ENCODE measurements at places on chromosomes 12 and 14.

DNA sequence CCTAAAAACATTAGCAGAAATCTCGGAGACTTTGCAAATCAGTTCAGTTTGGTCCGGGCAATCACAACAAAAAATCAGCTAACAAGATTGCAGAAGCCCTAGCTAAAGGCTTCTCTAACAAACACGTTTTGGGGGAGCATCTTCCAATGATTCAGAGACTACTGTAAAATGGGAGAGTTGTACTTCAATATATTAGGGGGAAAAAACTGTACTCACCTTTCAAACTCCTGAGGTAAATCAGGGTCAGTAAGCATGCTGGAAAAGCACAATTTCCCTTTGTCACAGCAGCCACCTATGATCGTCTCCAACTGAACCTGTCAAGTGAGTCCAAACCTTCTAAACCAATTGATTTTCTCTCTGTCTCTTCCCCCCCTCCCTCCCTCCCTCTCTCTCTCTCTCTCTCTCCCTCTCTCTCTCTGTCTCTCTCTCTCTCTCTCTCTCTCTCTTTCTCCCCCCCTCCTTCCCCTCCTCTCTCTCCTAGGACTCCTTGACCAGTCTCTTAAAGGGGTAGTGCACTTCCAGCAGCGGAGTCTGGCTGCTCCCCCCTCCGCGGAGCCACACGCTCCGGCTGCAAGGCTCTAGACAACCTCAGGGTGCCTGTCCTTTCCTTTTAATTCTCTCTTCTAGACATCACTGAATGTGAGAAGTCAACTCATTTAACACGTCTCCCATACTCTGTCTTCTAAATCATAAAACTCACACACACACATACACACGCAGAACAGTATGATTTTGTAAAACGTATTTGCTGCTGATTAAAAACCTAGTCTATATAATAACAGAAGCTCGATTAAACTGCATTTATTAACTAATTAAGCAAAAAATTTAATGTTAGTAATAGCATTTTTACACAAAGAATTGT is at the start of gene SOX5:
Gene SOX5 (minus strand): TSS at position 323 of the 862 bp plus-strand sequence. CDS start 69 bp downstream, at position 254.
- DNase-seq, result no peak

GRCh38 chr12:108459149-108459548 is 55.9 kb upstream of the FICD start:
- DNase-seq, result no peak

DNA sequence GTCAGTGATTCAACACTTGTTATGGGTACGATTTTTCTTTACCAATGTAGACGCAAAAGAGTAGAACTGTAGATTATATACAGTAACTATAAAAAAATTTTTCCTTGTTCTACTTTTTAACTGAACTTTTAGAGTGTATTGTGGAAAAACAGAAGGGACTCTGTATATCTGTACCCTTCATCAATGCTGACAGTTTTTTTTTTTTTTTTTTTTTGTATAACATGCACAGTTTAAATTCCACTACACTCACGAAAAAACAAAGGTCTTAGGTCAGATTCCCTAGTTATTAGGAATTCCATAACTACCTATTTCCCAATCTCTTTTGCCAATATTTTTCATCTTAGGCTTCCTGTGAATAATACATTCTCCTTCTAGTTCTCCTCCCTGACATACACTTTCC is 6.4 kb downstream of the DDHD1 start:
- DNase-seq, result no peak

DNA sequence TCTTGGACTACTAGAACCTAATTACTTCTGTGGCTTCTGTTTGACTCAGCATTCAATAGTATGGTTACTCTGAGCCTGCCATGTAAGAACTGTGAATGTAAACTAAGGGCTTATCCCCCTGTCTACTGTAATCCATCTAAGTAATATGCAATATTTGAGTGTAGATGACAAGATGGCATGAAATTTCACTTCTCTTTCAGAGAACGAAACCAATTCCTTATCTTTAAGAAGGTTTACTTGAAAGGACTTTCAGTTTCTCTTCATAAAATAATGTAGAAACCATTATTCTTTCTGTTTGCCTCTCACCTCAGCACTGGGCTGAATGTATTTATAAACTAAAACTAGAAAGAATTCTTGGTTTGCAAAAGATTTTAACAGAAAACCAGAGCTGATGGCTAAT is 60.4 kb upstream of the ARID2 start:
- DNase-seq, result no peak

GRCh38 chr14:55303691-55304145 is 32.5 kb downstream of the FBXO34 start:
- DNase-seq, result no peak

- no peak for DNase-seq
These were observed 89.5 kb upstream of the MANSC4 start for GRCh38 chr12:27869567-27869966.

GRCh38 chr12:49332441-49332861 is 4.5 kb downstream of the C1QL4 start:
- no peak for DNase-seq

DNA sequence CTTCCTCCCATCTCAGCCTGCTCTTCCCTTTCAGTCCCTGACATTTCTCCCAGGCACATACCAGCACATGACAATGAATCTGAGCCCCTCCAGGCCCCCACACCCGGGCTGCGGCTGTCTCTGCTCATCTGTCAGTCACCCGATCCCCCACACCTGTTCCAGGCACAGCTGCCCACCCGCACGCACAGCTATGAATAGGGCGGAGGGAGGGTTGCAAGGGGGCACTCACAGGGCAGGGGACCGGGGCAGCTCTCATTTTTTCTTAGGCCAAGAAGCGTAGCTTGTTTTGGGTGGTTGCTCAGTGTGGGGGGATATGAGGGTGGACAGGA is 43.7 kb upstream of the TSPAN9 start:
- DNase-seq, result no peak

DNA sequence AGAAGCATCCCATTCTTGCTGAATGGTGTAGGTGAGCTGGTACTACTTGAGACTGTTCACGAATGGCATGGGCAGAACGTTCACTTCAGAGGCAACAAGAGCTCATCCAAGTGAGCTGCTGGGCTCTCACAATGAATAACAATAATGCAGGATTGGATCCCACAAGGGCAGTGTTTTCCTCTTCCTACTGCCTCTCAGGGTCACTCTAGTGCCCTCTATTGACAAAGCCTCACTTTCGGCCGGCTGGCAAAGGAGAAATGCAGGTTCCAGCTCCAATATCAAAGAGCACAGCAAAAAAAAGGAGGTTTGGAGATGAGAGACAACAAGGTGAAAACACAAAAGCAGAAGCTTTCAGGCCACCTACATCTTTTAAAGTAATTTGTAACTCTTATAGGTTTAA is 74.6 kb upstream of the MYF6 start:
- DNase-seq, result no peak

DNA sequence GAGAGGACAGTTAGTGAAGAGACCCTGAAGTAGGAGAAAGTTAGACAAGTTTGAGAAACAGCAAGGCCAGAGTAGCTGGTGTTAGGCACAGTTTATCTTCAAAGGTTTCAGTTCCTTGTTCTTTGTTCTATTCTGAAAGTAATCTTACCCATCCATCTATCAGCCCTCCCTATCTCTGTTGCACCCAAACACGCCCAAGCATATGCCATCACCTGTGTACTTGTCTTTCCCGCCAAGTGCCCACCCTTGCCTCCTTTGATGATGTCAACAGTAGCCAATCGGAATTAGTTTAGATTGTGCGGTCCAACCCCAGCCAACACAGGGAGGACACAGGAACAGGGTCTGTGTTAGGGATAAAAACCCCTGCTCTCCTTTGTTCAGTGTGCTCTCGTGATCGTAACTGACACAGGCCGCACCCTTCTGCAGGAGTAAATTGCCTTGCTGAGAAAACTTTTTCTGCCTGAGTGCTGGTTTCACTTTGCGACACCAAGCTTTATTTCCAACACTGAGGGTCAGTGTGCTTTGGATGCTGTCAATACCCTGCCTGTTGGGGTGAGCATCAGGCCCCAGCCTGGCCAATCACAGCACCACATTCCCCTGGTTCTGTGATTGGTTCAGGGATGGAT is 4.7 kb upstream of the TMEM229B start:
- no peak for DNase-seq

GRCh38 chr12:6927379-6928021 is at the start of gene ATN1:
ATN1 (plus strand) TSS chr12:6927959; CDS start chr12:6934002, 6,043 bp downstream.
- DNase-seq, result peak; percentile 84

DNA sequence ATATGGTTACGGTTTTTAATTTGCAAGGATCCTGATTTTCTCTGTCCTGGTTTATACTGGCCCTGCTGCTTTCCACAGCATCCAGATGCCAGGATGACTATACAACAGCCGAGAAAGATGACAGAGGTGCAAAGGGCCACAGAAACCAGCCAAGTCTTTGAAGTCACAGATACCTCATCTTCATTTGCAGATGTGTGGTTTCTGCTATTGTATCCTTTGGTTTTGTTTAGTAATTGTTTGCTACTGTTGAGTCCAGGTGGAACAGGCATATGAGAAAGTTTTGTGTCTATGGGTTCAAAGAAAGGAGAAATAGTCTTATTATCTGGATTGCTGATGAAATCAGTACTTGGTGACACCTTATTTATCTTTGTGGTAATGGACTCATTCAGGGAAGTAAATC is 17.3 kb upstream of the KLHL42 start:
- no peak for DNase-seq

GRCh38 chr12:11973396-11973795 is 97.3 kb upstream of the BCL2L14 start:
- DNase-seq, result no peak

- no peak for DNase-seq
These were observed 284.4 kb downstream of the MDGA2 start for GRCh38 chr14:47390831-47391504.

GRCh38 chr12:58966939-58967338 is 46.6 kb upstream of the LRIG3 start:
- DNase-seq, result no peak

DNA sequence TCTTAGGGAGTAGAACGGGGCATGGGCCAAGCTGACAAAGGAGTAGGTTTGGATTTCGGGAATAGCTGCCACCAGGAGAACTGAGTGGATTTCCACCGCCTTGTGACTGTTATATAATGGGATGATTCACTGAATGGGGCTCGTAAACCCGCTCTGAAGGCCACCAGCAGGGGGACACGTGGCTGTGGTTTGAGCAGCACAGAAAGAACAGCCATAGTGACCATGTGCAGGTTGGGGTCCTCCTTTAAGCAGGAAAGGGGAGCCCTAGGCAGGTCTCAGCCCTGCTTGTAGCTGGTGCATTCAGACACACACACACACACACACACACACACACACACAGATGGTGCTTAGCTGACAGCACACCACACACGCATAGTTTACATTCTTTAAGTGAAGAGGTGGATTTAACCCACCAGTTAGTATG is 8.6 kb upstream of the ASB2 start:
- DNase-seq, result no peak

- no peak for DNase-seq
These were observed 24.3 kb downstream of the ZFYVE21 start for GRCh38 chr14:103739793-103740501.

GRCh38 chr14:54275997-54276725 is 120.6 kb upstream of the CDKN3 start:
- DNase-seq, result no peak

DNA sequence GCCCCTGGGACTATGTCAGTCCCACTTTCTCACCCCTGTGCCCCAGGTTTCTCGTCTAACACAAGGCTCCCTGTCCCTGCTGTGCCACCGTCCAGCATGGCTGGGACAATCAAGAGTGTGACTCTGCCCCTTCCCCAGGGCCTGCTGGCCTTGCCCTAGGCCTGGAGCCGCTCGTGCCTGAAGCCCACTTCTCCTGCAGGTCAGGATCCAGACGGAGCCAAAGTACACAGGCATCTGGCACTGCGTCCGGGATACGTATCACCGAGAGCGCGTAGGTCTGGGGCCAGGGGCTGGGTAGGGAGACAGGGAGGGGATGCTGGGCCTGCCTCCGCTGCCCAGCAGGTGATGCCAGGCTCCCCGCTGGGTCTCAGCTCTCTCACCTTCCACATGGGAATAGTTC is 2.8 kb downstream of the SLC25A47 start:
- DNase-seq, result no peak
